ENCODE measurements at places on chromosomes 13 and 19.

DNA sequence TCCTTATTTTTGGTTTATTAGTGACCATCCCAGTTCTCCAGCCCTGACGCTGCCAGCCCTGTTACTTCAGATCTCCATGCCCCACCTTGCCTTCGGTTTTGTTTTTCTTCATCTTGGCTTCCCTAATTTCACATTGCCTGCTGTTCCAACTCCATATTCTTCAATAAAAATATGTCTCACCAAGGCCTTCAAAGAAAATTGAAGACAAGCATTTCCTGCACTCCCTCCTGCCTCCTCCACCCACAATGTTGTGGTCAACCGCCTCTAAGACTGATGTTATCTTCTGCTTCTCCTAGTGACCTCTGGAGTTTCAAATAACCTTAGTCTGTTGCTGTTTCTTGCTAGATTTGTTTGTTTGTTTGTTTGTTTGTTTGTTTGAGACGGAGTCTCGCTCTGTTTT lies 14.6 kb downstream of the PLD3 start:
- no peak for DNase-seq

GRCh38 chr19:30314056-30314804 lies 58.0 kb upstream of the ZNF536 start:
- no peak for DNase-seq

DNA sequence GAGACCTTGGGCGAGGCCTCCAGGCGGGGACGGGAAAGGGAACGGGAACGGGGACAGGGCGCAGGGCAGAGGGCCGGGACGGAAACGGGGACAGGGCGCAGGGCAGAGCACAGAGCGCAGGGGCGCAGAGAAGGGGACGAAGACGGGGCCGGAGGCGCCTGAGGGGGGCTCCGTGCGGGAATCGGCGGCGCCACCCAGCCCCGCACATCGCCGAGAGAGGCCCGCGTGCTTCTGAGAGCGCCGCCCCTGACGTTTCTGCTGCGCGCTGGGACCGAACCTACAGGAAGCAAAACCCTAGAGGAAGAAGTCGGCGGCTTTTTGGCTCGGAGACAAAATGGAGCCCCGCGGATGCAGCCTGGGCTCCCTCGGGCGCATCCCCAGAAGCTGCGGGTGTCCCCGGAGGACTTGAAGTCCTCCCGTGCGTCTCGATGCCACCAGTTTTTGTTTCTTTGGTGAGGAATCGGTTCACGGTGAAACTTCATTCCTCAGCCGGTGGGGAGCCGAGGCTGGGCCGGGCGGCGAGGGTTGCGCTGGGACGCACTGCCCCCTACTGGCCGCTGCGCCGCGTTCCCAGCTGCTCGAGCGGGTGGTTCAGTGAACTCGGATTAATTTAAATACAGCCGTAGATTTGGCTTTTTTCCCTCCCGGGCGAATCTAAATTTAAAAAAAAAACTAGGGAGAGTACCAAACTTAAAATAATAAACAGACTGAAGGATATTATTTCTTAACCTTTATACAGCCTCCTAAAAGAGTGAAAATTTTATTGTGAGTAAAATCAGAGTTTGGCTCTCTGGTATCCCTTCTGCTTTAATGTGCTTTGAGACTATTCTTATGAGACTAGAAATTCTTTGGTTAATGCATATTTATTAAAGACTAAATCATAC lies 350.0 kb upstream of the ARGLU1 start:
- peak; percentile 16 for DNase-seq

DNA sequence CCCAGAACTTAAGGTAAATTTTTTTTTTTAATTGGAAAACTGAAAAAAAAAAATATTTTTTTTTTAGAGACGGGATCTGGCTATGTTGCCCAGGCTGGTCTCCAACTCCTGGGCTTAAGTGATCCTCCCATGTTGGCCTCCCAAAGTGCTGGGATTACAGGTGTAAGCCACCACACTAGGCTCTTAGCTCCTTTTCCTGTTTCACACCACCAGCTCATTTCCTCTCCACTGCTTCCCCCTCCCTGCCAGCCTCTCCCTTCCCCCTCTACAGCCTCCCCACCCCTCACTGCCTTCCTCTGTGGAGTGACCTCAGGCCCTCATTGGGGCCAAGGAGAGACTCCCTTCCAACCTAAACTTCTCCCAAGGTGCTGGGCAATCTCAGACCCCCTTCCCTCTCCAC lies 4.2 kb upstream of the GIPR start:
- no peak for DNase-seq

DNA sequence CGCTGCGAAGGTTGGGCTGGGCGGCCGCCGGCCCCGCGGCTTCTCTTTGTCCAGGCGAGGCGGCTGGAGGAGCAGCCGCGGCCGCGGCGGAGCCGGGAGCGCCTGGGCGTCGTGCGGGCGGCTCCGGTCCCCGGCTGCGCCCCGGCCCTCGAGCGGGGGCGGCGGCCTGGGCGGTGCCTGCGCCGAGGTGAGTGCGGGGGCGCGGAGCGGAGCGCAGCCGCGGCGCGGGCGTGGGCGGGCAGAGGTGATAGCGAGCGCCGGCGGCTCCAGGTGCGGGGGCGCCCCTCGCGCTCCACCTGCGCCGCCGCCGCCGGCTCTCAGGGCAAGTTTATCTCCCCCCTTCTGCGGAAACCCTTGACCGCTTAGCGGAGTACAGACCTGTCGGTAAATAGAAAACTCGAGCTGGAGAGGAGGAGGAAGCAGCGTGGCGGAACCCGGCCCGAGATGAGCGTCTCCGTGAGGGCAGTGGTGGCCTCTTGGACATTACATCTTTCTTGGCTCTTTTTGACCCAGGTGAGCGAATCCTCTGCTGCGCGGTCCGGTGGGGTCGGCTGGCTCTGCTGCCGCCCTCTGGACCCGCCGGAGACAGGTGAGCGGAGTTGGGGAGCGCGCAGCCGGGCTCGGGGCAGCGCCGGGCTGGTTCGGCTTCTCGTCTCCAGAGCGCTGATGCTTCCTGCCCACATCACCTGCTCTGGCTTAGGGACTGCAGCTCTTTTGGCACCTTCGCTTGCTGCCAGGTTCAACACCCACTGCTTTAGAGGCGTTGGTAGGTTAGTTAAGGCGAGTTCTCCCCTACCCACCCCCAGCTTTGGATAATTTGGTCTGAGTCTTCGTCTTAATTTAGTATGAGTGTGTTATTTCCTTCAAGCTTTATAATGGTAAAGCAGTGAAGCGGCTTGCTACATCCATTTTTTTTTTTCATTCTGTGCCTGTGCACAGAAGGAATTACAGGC lies at the start of gene MTUS2:
Gene MTUS2 (plus strand): TSS at position 241 of the 953 bp plus-strand sequence.
- no peak for DNase-seq

- DNase-seq = no peak
Measured at GRCh38 chr19:23318143-23318542, 67.9 kb upstream of the ZNF724 start.

DNA sequence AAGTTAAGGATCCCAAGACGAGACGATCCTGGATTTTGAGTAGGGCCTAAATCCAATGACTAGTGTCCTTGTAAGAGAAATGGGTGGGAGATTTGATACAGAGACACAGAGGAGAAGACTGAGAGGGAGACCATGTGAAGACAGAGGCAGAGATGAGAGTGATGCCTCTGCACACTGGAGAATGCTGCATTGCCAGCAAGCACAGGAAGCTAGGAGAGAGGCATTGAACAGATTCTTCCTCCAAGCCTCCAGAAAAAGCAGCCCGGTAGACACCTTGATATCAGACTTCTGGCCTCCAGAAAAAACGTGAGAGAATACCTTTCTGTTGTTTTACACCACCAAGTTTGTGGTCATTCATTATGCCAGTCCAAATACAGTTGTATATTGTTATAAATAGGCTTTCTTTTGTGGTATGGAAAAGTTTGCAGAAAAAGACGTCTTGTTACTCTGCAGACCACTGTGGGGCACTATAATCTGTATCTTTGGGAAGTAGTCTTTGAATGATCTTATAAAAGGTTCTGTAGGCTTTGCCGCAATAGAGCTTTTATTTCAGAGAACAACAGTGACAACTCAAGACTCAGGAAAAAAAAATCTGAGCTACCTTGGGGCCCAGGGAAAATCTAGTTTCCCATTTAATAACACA lies 17.9 kb upstream of the RFC3 start:
- DNase-seq = no peak

GRCh38 chr19:398719-399118 lies 10.2 kb downstream of the C2CD4C start:
- DNase-seq = no peak

GRCh38 chr13:50729177-50729576 lies 114.3 kb downstream of the DLEU7 start:
- no peak for DNase-seq

- DNase-seq = no peak
Measured at GRCh38 chr13:40776232-40776631, 5.2 kb upstream of the MRPS31 start.

- no peak for DNase-seq
Measured at GRCh38 chr13:35472323-35472881, 4.1 kb downstream of the MAB21L1 start.

- DNase-seq = no peak
Measured at GRCh38 chr19:31818798-31819105, 469.5 kb upstream of the TSHZ3 start.

DNA sequence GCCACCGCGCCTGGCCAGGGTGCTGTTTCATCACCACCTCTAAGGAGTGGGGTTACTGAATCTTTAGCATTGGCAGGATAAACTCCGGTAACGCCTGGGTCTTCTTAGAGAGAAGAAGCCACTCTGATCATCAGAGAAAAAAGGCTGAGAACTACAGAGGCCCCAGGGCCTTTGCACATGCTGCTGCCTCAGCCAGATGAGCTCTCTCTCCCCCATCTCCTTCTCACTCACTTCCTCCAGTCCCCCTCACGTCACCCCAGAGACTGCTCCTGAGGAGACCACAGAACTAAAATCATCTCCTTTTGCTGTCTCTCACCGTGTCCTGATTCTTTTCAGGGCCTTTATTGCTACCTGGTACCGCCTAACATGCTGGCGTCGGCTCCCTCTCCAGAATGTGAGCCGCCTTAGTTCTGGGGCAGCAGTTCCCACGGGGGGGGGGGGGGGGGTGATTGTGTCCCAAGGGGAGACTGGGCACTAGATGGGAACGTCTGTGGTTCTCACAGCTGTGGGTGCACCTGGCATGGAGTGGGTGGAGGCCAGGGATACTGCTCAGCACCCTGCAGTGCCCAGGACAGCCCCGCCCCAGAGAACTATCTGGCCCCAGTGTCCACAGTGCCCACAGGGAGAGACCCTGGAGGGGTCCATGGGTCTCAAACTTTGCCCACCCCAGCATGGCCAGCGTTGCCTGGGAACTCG lies 5.1 kb upstream of the DIRAS1 start:
- DNase-seq = no peak

- DNase-seq = no peak
Measured at GRCh38 chr13:33560726-33561125, 257.2 kb upstream of the RFC3 start.

GRCh38 chr13:95296326-95296925 lies 4.8 kb downstream of the ABCC4 start:
- DNase-seq = no peak

GRCh38 chr13:112443995-112444311 lies 67.8 kb downstream of the SPACA7 start:
- no peak for DNase-seq

GRCh38 chr13:47459512-47459911 lies 541.6 kb downstream of the SUCLA2 start:
- DNase-seq = no peak

DNA sequence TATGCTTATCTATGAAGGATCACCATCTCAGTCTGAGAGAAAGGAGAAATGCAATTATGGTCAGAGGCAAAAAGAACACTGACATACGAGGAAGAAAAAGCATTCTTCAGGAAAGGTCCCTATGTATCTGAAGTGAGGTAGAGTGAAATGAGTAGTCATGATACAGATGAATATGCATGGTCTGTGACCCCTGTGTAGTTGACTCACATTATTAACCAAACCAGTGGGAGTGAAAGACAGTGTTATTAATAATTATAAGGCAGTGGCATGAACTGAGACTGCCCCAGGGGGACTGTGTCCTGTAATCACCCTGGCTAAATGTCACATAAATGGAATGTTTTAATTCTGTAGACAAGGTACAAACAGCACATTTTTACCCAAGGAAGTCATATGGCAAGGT lies 1320.2 kb upstream of the PCDH9 start:
- no peak for DNase-seq

DNA sequence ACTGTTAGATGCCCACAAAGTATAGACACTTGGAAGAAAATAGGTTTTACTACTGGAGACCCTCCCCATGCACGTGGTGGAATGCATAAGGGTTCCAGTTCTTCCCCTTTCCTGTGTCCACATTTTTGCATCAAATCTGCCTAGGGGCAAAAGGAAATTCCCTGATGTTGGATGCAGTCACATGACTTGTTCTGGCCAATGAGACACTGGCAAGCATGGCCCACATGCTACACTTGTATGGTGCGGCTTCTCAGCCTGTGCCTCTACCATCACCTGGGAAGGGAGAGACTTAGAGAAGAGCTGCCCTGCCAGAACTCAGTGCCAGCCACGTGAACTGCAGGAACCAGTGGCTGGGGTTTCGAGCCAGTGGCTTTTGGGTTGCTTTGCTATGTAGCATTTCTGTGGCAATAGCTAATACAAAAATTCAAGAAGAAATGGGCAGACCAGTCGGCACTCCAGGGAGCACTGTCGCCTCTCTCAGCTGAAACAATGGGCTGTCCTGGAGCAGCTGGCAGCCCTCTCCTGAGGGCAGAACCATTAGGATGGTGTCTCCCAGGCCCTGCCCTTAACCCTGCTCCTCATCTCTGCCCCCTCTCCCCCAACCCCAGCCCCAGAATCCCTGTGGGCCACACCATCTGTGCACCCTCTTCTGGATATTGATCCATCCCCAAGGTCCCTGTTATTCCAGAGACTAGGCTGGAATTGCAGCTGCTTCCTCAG lies 634.0 kb downstream of the UQCRFS1 start:
- no peak for DNase-seq

DNA sequence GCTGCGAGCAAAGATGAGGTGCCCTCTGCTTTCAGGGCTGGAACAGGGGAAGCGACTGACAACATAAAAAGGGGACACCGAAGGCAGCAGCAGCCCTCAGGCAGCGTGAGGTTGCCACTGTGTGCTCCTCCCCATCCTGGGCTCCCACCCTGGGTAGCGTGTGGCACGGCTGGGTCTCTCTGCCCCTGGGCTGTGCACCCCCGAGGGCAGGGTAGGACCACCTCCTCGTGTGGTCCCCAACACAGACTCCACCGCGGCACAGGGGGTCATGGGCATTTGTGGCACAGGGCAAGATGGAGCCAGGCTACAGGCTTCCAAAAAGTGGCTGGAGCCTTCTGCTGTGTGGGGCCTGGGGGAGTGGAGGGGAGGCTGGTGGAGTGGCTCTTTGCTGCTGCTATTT lies 6.5 kb upstream of the RSPH6A start:
- DNase-seq = no peak

- no peak for DNase-seq
Measured at GRCh38 chr19:14343286-14343685, 38.0 kb upstream of the ADGRE5 start.
